ENCODE measurements at places on chromosomes 5 and 9. TPM values are rescaled to one million over a fixed set of nuclear protein-coding genes. Genes with fewer than 3 reads are reported as not detected.
A peak's percentile ranks its signal among the peaks of the same experiment; 100 is the strongest.

DNA sequence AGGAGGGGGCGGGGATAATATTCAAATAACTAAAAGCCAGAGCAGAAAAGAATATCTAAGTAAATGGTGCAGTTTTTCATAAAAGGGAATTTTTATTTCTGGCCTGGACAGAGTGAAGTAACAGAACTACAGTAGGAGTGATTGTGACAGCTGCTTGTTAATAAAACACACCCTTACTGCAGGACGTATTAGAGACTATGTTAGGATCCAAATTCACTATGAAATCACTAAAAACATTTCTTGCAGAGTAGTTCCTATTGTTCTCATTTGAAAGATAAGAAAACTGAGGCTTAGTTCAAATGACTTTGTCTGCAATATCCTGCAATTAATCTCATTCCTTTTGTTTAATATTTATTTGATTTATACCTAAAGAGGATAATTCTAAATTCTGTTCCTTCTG is 39.5 kb downstream of the FAM174A start:
- DNase-seq = no peak
- H3K4me1 ChIP-seq = 0 out of 2 replicates have a peak, but pooled peaks cover 5% of the 10 kb centered on the region
- H3K4me3 ChIP-seq = no peak overlapping the region

SOHLH1 gene
- total RNA-seq = not detected

- H3K4me1 ChIP-seq = no peaks in the 10 kb centered on the region
- peaks cover 11% of the 10 kb centered on the region for H3K27me3 ChIP-seq
- no peak for DNase-seq
- H3K27ac ChIP-seq = no peak overlapping the region
- H3K4me3 ChIP-seq = no peak overlapping the region
- no peaks in the 10 kb centered on the region for H3K36me3 ChIP-seq
Observed at GRCh38 chr5:56549096-56549886, 266.1 kb upstream of the MAP3K1 start.

C9orf50 gene
- not detected for total RNA-seq

DNA sequence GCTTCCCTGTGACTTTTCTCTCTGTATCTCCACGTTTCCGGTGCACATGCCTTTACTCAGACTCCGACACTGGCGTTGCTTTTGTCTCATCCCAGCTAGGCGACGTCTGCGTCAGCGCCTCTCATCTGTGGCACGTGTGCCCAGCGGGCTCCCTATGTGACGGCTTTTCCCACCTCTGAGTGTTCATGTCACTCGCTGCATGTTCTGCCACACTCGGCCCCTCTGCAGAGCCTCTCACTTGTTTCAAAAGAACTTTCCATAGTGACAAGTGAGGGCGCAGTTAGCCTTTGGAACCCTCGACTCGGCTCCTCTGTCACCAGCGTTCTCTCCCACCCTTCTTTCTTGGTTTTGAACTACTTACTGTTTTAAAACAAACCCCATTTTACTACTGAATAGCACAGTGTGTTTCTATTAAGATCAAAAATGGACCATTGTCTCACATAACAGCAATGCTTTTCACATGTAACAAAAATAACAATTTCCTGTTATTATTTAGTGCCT is 113.4 kb upstream of the CACNA1B start:
- peaks cover under 1% of the 10 kb centered on the region for H3K27me3 ChIP-seq
- H3K27ac ChIP-seq = peak overlapping the region; percentile 6
- no peak overlapping the region for H3K4me3 ChIP-seq

DMRT3 gene
- not detected for total RNA-seq

GRCh38 chr9:107337676-107338590 is 54.9 kb downstream of the RAD23B start:
- peak overlapping the region; percentile 74 for H3K27ac ChIP-seq
- DNase-seq = no peak

GRCh38 chr9:93164085-93164484 is 19.9 kb upstream of the WNK2 start:
- peaks cover 9% of the 10 kb centered on the region for H3K4me1 ChIP-seq
- H3K4me3 ChIP-seq = no peak overlapping the region
- H3K36me3 ChIP-seq = no peaks in the 10 kb centered on the region
- H3K27me3 ChIP-seq = peaks cover 22% of the 10 kb centered on the region
- DNase-seq = no peak
- H3K27ac ChIP-seq = no peak overlapping the region

DNA sequence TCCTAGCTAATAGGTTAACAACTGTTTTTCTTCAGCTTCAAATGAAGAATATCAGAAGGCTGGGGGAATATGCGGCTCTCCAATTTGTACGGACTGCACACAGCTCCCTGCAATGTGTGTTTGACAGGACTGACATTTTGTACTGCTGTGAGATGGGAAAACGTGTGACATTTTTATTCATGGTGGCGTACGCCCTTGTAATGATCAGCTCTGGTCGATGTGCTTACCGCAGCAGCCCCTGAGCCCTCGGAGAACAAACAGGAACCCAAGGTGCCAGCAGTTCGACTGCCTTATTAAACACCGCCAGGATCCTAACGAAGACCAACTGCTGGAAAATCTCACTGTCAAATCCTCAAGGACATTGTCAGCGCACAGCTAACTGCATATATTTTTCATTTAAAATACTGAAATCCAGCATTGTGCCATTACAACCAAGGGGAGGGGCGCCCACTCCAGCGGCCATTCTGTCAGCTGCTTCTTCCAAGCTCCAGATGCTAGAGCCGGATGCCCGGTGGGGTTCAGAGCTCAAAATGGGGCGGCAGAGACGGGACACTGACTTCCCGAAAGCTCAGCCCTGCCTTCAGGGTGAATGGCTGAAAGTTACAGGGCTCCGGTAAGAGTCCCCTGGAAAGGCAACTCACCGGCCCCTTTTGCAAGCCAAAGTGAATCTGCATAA is 66.8 kb downstream of the CRB2 start:
- H3K4me1 ChIP-seq = no peaks in the 10 kb centered on the region
- H3K27me3 ChIP-seq = no peaks in the 10 kb centered on the region
- H3K36me3 ChIP-seq = peaks cover 12% of the 10 kb centered on the region
- H3K27ac ChIP-seq = no peak overlapping the region
- H3K4me3 ChIP-seq = no peak overlapping the region
- no peak for DNase-seq

DNA sequence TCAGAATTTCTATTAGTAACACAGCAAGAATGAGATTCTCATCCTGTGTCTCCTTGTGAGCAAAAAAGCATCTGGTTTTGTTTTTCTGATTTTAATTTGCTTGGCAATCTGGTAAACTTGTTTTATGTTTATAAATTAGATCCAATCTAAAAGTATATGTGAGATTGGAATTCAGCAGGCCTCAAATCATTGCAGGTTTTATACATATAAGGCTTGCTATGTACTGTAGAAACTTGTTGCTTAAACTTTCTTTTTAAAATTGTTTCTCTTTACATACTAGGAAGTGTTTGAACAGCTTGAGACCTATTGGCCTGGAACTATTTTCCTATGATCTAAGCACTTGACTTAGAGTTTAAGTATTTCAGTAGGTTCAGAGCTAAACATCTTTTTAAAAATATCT is 1037.8 kb downstream of the NR2F1-AS1 start:
- H3K36me3 ChIP-seq = peaks cover 6% of the 10 kb centered on the region
- DNase-seq = peak; percentile 27
- H3K27ac ChIP-seq = peak overlapping the region; percentile 55

- no peak overlapping the region for H3K4me3 ChIP-seq
- no peak for DNase-seq
- H3K4me1 ChIP-seq = no peaks in the 10 kb centered on the region
Observed at GRCh38 chr9:8845376-8845775, 1045.8 kb upstream of the DMAC1 start.

- peaks cover 5% of the 10 kb centered on the region for H3K27me3 ChIP-seq
- peaks cover 73% of the 10 kb centered on the region for H3K4me1 ChIP-seq
- H3K36me3 ChIP-seq = peaks cover 20% of the 10 kb centered on the region
Observed at GRCh38 chr5:157475432-157475831, 15.4 kb downstream of the NIPAL4 start.

GRCh38 chr9:1366276-1366675 is 316.1 kb downstream of the DMRT2 start:
- H3K27me3 ChIP-seq = no peaks in the 10 kb centered on the region
- no peaks in the 10 kb centered on the region for H3K4me1 ChIP-seq
- DNase-seq = no peak
- H3K36me3 ChIP-seq = no peaks in the 10 kb centered on the region
- no peak overlapping the region for H3K4me3 ChIP-seq
- no peak overlapping the region for H3K27ac ChIP-seq

AIF1L gene
- total RNA-seq = 0.05 TPM

DNA sequence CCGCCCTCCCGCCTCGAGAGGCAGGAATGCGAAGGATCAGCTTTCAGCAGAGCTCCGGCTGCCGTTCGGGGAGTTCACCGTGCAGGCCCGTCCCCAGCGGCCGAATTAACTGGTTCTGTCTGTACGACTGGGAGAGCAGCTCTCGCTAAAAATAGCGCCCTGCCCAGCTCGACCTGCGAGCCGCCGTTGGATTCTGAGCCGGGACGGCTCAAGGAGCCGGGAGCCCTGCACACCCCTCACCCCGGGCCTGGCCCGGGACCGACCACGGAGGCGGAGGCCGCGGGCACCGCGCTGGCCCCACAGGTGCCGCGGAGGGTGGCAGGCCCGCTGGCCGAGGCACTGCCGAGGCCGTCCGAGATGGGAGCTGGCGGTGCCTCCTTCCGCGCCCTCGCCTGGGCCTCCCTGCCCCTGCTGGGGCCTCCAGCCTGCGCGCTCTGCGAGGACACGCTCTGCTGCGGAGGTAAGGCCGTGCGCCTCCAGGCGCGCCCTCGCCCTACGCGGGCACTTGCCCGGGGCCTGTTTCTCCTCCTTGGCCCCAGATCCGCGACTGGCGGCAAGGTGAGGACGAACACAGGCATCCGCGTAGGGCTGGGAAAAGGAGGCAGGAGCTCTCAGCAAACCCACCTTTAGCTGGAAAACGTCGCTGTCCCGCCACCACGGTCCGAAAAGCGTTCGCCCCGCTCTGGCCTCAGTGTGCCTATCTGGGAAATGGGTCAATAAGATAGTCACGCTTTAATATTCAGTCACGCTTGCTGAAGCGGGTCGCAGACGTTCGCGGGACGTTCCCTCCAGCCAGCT is 53.1 kb upstream of the DAB2IP start:
- peaks cover 31% of the 10 kb centered on the region for H3K27me3 ChIP-seq
- peaks cover 34% of the 10 kb centered on the region for H3K4me1 ChIP-seq
- peak overlapping the region; percentile 36 for H3K27ac ChIP-seq
- peak; percentile 91 for DNase-seq

DIPK1B gene
- not detected for total RNA-seq

PRUNE2 gene
- 0.35 TPM for total RNA-seq

DNA sequence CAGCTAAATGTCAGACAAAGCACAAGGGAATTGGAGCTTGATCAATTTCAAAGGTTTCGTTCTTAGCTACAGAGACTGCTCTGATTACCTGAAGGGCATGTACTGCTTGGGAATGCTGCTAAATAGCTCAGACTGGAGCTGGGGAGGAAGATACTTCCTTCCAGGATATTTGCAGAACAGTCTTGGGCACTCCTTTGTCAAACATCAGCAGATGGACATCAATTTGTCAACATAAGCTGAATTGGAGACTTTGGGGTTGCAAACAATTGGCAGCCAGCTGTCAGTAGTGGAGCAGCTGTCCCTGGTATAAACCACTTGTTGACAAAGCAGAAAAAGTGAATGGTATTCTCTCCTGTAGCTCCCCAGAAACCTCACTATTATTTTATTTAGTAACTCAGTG is 182.0 kb downstream of the CCDC192 start:
- no peaks in the 10 kb centered on the region for H3K4me1 ChIP-seq
- no peak for DNase-seq
- peaks cover 3% of the 10 kb centered on the region for H3K27me3 ChIP-seq
- H3K4me3 ChIP-seq = no peak overlapping the region

PHF24 gene
- not detected for total RNA-seq

ZNF366 gene
- not detected for total RNA-seq

FLT4 gene
- total RNA-seq = not detected

GRCh38 chr9:106613250-106613737 is 249.7 kb upstream of the ZNF462 start:
- H3K4me1 ChIP-seq = no peaks in the 10 kb centered on the region
- no peaks in the 10 kb centered on the region for H3K36me3 ChIP-seq
- no peak overlapping the region for H3K4me3 ChIP-seq
- DNase-seq = no peak
- no peaks in the 10 kb centered on the region for H3K27me3 ChIP-seq

NPR2 gene
- total RNA-seq = 45.2 TPM

DNA sequence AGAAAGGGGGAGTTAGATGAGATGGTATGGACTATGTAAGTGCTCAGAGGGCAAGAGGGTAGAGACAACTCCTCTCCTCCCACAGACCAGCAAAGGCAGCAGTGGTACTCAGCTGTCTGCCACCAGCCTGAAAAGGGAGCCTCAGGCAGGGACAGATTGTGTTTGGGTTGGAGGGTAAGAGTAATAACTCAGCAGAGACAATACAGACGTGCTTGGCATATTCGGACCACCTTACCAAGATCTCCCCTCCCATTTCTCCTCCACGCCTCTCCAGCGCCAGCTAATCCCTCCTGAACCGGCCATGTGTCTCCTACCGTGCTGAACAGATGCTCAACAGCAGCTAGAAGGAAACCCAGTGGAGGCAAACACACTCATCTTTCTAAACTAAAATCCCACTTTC is 180.8 kb downstream of the ASTN2 start:
- H3K27ac ChIP-seq = no peak overlapping the region
- no peak overlapping the region for H3K4me3 ChIP-seq
- H3K27me3 ChIP-seq = no peaks in the 10 kb centered on the region
- no peak for DNase-seq
- H3K36me3 ChIP-seq = peaks cover 6% of the 10 kb centered on the region

OGN gene
- not detected for total RNA-seq

FREM1 gene
- not detected for total RNA-seq

GRCh38 chr9:98590101-98590500 is 118.6 kb downstream of the GABBR2 start:
- H3K36me3 ChIP-seq = no peaks in the 10 kb centered on the region
- no peak overlapping the region for H3K4me3 ChIP-seq
- DNase-seq = no peak

DNA sequence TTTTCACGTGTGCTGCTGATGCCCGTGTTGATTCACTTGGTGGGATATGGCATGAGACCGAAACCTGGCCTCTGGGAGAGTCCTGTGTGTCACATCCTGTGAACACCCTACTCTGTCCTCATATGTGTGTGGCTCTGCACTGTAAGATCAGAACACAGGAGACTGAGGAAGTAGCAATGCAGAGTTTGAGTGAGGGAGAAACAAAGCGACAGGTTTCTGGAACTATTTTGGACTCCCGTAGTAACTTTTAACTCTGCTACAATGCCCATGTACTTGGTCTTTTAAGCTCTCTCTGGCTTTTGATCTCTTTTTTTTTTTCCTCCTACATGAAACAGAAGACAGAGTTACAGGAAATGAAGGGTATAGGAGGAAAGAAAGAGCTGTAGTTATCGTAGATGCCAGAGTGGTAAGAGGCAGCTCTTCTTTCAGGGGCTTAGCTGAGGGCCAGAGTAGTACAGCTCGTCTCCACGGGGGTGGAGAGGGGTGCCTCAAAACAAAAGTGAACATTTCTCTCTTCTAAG is 26.6 kb downstream of the GRAMD2B start:
- H3K27me3 ChIP-seq = peaks cover 12% of the 10 kb centered on the region
- DNase-seq = peak; percentile 56
- peaks cover 77% of the 10 kb centered on the region for H3K36me3 ChIP-seq
- H3K4me3 ChIP-seq = peak overlapping the region; percentile 81
- H3K4me1 ChIP-seq = peaks cover 99% of the 10 kb centered on the region

- peaks cover 43% of the 10 kb centered on the region for H3K36me3 ChIP-seq
- H3K4me3 ChIP-seq = no peak overlapping the region
- DNase-seq = no peak
- H3K4me1 ChIP-seq = peaks cover 36% of the 10 kb centered on the region
- H3K27ac ChIP-seq = peak overlapping the region; percentile 32
Observed at GRCh38 chr5:32769711-32770110, 58.6 kb downstream of the NPR3 start.

INSYN2B gene
- total RNA-seq = 13.4 TPM

GRCh38 chr5:10466446-10467073 is 24.9 kb downstream of the ROPN1L start:
- H3K4me1 ChIP-seq = peaks cover 48% of the 10 kb centered on the region
- 0 out of 2 replicates have a peak overlapping the region, but pooled peaks have one; percentile 33 for H3K4me3 ChIP-seq
- H3K27ac ChIP-seq = no peak overlapping the region
- no peaks in the 10 kb centered on the region for H3K36me3 ChIP-seq

PCDHA12 gene
- total RNA-seq = 0.20 TPM

SAPCD2 gene
- 12.3 TPM for total RNA-seq
